ENCODE measurements at places on chromosomes 6 and 20.
A peak's percentile ranks its signal among the peaks of the same experiment; 100 is the strongest.

DNA sequence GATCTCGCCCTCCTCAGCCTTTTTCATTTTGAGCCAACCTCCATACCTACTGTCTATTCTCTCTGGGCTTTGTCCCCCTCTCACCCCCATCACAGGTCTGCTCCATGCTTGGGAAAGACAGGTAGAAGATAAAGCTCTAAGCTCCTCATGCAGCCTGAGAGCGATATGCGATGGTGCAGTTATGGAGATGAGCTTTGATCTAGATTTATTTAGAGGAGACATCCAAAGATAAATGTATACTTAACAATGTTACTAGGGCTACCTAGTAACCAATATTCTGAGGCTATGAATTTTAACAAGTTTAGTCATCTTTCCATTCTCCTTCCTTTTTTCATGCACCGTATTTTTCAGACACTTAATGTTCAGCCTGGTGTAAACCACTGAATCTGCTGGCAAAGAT, 95.3 kb downstream of the TRDN start:
- no peak for DNase-seq

DNA sequence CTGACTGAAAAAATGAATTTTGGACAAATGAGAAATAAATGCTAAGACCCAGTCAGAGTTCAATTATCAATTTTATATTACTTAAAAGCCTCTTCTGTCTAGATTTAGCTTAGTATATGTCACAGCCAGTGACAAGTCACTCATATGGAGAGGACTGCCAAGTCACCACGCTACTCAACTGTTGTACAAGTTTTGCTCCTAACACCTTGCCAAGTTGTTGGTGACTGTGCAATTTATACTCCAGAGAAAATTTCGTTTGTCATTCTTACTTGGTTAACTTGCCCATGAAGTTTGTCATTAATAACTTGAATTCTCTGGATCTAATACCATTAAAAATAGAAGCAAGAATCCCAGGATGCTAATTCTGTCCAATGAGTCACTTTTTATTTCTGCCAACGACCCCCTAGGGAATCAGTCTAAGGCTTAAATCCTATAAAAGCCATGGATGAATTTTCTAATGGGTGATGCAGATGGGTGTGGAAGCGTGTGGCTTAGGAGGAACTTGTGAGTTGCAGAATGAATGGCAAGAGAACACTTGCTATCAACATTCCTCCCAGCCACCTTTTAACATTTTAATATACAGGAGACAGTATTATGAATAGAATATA, 30.4 kb upstream of the FBXO30 start:
- no peak for DNase-seq

DNA sequence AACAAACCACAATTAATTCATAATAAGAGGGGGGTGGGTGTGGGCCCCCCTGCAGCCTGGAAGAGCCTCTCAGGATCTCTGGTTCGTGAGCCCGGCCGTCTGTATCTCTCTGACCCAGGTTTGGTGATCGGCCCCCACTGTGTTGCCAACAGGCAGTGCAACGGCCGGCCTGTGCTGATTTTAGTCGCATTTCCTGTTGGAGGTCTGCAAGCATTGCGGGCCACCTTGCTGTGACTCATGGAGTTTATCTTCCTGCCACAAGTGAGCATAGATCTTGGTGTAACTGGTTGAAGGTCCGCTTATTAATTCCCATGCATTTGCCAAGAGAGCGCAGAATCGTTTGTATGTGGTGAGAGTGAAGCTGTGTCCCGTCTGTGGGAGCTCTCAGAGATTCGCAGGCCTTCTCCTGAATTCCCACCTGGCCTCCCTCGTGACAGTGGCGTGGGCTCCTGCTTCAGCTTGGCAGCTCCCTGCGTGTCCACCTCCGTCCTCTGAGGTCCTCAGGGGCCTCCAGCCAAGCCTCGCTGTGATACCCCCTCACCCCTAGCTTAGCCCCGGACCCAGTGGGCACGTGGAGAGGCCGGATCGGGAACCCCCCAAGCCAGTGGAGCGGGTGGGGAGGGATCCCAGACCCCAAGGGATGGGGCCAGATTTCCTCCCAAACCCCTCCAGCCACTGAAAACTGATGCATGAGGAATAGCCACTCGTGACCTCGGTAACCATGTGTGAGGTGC, 269.8 kb downstream of the CDH4 start:
- no peak for DNase-seq

GRCh38 chr6:148503703-148504102, 161.1 kb downstream of the SASH1 start:
- DNase-seq = no peak

DNA sequence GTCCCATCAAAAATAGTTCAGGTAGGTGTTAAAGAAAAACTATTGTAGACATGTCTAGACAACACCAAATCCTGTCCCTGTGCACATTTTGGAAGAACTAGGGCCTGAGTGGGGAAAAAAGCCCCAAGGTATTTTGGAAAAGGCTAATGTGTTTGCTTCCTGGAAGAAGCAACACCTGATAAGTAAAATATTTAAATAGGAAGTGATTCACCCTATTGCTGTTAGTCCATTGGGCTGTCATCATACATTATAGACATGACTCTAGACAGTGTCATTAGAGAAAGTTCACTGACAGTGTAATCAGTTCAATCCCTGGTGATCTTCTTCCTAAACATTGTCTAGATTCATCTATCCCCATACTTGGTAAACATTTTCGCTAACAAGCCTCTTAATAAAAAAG, 465.3 kb downstream of the CBLN4 start:
- no peak for DNase-seq

DNA sequence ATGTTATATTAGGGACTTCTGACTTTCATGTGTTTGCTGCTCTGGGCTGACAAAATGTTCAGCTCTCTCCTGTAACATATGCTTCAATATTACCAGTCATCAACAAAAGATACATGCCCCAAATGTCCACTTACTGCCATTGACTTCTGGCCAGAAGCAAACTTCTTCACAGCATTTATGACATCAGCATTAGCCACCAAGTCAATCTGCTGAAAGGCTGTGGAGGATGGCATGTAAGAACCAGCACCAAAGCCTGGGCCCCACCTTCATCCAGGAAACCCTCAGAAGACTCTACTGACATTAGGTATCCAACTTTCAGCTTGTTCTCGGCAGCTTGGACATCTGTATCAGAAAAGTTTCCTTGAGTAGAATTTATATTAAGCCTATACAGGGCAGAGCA, 595.5 kb downstream of the COL12A1 start:
- no peak for DNase-seq

GRCh38 chr20:5996765-5997164, 46.3 kb downstream of the MCM8 start:
- no peak for DNase-seq

DNA sequence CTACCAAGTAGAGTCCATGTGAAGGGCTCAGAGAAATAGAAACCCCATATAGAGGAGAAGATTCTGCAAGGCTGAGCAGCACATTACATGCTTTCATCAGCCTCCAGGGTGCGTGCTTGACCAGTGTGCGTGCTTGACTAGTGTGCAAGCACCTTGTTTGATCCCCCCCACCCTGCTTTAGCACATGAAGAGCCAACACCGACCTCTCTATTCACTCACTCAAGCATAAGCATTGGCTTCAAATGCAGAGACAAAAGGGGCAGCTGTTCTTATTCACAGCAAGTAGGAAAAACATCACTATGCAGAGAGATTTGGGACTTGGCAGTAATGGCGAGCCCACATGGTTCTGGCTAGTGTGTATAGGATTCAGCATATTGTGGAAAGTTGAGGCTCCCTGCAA, 278.7 kb upstream of the RNF217 start:
- DNase-seq = no peak

DNA sequence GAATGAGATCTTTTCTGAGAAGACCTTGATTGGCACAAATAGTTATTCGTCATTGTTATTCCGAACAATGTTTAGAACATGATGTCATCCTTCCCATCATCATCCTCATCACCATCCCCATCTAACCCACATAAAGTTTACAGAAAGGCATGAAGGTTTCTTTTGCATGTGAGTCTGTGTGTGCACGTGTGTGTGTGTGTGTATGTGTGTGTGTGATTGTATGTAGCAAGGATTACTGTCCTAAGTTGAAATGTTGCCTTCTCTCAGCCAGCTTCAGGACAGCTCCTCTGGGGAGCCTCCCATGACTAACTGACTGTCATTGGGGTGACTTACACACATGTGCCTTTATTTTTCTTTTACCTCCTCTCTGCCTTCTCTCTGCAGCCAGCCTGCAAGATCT, 113.5 kb downstream of the SLC22A3 start:
- no peak for DNase-seq

DNA sequence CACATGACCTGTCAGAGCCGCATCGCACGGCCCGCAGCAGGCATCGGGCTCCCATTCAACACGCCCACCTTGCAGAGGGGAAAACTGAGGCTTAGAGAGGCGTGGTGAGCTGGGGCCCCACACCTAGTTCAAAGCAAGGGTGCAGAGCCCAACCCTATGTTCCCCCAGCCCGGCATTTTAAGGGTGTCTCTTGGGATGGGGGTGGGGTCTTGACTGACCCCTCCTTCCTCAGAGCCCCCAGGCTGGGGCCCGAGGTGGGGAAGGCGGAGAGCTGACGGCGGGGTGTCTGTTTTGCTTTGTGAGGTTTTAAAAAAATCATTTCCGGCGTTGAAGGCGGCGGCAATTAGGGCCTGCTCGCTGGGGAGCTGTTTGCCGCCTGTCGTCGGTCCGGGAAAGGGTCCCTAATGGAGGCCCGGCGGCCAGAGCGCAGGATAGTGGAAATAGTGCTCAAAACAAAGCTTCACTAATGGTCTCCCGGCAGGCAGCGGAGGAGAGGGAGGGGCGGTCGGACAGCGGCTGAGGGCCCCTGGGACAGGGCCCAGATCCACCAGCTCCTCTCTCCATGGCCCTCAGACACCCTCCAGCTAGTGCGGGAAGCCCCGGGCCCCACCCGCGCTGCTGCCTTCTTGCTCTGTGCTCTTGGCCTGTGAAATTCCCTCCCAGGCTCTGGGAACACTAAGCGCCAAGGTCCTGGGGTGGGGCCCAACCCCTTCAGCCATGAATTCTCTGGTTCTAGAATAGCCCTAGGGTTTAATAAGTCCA, 11.9 kb downstream of the VSTM2L start:
- DNase-seq = peak; percentile 46

- DNase-seq = peak; percentile 47
These were observed at the start of gene GMDS for GRCh38 chr6:2245103-2245876. Gene GMDS (minus strand): TSS chr6:2245605.

GRCh38 chr20:37524859-37525708, 2.6 kb downstream of the BLCAP start:
- no peak for DNase-seq

DNA sequence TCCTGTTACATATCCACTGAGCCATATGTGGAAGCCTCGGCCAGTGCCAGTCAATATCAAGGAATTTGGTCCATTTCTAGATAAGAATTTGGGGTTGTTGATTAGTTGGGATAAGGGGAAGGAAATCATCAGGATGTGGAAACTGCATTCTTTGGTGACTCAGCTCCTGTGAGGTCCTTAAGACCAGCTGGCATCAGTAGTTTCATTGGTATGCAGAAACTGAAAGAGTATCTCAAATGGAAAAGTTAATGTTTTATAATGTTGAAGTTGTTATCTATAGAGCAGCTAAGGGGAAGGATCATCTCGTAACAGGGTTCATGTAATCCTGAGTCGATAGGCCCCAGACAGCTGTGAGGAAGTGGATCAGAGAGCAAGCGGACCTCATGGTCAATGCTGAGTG, 87.9 kb upstream of the PRND start:
- DNase-seq = no peak

GRCh38 chr6:19059102-19059501, 672.0 kb downstream of the RNF144B start:
- no peak for DNase-seq

- DNase-seq = no peak
These were observed 80.2 kb downstream of the GRM4 start for GRCh38 chr6:34065466-34066217.

DNA sequence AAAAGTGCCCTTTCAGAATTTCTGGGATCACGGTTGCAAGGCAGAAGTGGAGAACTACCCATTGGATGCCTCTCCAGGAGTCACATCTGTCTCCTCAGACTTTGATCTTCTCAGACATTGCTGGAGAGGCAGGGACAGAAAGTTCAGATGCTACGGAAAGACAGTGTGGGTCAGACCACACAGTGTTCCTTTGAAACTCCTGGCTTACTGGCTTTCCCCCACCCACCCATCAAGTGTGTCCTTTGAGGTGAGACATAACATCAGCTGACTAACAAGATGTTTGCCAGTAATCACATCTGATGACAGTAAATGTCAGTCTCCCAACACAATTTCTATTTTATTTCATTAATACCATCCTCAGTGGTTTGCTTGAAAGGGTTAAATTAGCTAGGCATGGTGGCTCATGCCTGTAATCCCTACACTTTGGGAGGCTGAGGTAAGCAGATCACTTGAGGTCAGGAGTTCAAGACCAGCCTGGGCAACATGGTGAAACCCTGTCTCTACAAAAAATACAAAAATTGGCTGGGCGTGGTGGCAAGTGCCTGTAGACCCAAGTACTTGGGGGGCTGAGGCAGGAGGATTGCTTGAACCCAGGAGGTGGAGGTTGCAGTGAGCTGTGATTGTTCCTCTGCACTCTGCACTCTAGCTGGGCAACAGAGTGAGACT, 67.2 kb upstream of the SNX9 start:
- DNase-seq = no peak

DNA sequence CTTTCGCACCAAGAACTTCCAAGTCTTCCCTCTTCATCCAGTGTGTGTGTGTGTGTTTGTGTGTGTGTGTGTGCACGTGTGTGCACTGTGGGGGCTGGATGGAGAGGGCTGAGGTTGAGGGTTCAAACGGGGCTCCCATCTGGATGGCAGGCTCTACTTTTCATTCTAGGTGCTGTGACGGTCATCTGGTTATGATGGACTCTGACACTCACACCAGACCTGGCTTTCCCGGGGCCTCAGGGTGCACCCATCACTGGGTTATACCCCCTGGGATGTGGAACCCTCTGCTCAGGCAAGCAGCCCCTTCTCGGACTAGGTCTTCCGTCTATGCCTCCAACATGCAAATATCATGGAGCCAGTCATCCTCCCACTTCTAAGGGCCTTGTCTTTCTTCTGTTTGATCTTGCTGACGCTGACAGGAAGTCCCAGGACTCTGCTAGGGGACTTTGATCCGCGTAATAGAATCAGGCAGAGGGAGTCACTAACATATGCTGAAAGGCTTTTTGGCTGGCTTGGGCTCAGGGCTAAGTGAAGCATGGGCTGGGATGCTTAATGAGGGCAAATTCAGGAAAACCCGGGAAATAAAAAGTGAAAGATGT, 313.6 kb downstream of the CDC5L start:
- no peak for DNase-seq

DNA sequence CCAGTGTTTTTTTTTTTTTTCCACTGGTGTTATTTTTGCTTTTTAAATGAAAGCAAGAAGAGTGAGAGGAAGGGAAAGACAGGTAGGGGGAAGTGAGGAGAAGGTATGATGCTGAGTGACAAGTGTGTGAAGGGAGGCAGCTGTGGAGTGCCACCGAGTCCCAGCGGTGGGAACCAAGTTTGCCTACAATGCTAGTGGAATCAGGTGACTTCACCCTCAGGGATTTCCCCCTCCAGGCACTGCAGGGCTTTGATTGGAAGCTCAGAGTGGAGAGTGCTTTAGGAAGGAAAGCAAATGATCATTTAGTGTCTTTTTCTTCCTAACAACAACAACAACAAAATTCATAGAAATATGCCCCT, 120.5 kb upstream of the ENPP5 start:
- no peak for DNase-seq

- DNase-seq = no peak
These were observed 213.8 kb upstream of the ZFP64 start for GRCh38 chr20:52405417-52405816.

- no peak for DNase-seq
These were observed 173.8 kb downstream of the PTPRK start for GRCh38 chr6:128346569-128346968.

Data from NCI-H1436 treated with DMSO at 0.1 percent for 48 hours (cell line).